ENCODE measurements at places on chromosomes 4 and X. TPM values are rescaled to one million over a fixed set of nuclear protein-coding genes. Genes with fewer than 3 reads are reported as not detected.

DNA sequence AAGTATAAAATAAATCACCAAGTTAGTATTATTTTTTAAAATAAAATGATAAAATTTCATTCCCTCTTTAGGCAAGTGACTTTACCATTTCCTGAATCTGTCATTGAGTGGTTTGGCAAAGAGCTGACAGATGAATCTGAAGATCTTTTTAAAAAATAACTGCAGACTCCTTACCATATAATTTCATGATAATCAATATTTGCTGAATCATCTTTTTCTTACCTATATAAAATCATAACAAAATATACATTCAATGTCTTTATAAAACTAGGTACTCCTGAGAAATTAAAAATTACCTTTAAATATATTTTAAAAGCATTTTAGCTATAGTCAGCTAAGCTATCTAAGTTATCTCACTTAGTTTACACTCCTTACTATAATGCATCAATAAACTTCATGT is 17.2 kb downstream of the ANXA10 start:
- no peak for DNase-seq

DNA sequence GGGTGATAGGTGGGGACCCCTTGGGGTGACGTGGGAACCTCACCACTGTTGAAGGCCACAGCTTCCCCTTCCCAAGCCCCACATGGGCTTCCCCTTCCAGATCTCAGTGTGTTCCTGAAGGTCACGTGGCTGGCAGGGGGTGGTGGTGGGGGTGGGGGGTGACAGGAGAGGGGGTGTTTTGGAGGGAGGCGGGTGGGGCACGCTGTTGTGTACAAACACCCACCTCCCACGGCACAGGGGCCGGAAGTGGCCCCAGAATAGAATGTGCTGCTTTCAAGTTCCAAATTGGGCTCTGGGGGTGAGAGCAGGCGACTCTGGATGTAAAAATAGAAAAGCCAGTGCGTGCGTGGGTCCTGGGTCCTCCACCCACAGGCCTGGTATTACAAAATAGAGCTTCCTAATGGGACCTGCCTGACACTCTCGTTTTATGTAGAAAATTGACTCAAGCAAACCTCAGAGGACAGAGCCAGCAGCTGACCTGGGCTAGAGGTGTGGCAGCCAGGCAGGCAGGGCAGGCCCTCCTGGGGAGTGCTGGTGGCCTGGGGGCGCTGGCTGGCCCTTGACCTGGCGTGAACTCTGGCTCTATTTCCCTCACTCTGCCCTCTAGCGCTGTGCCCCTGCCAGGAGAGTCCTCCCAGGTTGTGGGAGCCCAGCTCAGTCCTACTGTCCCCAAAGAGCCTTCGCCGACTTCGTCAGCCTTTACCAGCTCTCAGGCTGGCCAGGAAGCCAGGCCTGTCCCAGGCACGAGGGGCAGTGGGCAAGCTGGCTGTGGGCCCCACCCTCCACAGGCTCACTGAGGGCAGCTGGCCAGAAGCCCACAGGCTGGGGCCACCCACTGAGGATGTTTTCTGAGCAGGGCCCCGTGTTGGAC is 5.4 kb upstream of the SH3BP2 start:
- DNase-seq: no peak

DNA sequence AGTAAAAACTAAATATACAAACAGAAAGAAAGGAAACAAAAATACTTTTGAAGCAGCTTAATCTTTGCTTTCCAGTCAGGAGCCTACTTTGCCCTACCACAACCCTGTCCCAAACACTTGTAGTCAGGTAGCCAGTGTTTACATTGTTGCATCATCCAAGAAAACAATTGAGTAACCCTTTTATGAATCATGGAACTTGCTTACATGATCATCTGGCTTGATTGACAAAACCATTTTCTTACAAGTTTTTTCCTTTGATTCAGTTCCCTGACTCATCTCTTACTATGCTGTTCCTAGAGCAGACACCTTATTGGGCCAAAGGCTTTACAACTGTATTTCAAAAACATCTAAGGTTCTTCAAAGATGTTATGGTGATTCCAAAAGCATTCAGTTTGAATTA is 740.1 kb downstream of the KLHL13 start:
- DNase-seq: no peak

GRCh38 chr4:3834186-3834662 is 68.0 kb downstream of the ADRA2C start:
- no peak for DNase-seq

GRCh38 chrX:530726-531610 is 99.6 kb upstream of the SHOX start:
- no peak for DNase-seq

GRCh38 chr4:37889849-37890800 is 759 bp upstream of the TBC1D1 start:
- DNase-seq: peak; percentile 10

DNA sequence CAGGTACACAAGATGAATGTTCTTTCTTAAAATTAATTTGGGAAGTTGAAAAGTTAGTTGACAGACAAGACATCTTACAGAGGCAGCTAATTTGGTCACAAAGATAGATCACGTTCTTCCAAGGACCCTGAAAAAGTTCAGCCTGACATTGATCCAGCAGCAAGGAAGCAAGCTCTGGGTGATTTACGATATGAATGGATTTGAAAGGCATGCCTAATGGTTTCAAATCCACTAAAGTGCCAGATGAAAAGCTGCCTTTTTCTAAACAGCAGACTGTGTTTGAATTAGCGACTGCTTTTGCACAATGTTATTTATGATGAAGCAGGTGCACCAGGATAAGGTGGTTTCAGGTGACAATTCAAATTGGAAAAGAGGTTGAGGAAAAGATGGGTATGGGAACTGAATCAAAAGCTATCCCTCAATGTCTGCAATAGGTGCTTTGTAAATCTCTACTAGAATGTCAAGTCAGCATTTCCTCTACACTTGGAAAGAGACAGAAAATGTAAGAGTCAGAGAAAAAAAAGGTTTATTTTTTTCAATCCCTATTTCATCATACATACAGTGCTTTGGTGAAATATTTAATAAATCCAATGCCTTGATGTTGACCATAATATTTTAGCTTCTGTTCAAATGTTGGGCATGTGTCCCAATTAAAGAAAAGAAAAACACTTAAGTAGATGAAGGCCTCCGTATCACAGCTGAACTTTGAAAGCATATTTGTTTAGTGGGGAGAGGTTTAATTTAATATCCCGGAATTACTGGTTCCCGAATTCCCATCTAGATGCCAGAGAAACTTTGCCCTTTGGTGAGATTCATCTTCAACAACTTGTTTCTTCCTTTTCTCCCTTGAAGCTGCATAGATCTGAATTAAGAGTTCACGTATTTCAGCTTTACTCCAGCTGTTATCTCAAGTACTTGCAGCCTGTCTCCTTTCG is 6.0 kb downstream of the RASGEF1B start:
- DNase-seq: no peak

Gene PNMA6A
- total RNA-seq: 7.0 TPM

Gene NDP
- total RNA-seq: not detected

Gene TMEM35A
- 5.8 TPM for total RNA-seq

Gene ANK2
- total RNA-seq: 11.1 TPM
